ENCODE measurements at places on chromosomes 4 and X. TPM values are rescaled to one million over a fixed set of nuclear protein-coding genes. Genes with fewer than 3 reads are reported as not detected.

DNA sequence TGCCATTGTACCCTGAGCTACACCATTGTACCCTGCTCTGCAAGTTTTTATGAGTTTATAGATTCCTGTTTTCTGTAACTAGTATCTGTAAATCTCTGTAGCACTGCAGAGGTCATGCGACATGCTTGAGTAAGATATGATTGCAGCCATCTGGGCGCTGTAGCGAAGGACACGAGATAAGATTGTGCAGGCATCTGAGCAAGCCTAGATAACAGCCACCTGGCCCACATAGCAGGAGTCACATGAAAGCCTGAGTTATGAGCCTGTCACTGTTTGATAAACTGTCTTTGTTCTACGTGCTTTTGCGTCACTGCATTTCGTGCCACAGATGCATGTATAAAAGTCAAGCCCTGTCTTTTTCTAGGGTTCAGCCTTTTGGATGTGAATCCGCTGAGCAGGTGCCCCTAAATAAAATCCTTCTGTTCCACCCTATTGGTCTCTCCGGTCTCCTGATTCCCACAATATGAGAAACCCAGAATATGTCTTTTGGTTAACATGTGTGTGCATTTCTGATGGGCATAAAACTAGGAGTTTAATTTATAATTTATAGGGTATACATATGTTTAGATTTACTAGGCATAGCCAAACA is 327.6 kb upstream of the MAOA start:
- H3K27ac ChIP-seq = no peak overlapping the region
- H3K27me3 ChIP-seq = no peaks in the 10 kb centered on the region
- no peak overlapping the region for H3K4me3 ChIP-seq
- no peaks in the 10 kb centered on the region for H3K4me1 ChIP-seq
- no peak for DNase-seq
- no peaks in the 10 kb centered on the region for H3K36me3 ChIP-seq

- H3K36me3 ChIP-seq = no peaks in the 10 kb centered on the region
- H3K4me3 ChIP-seq = no peak overlapping the region
- no peaks in the 10 kb centered on the region for H3K27me3 ChIP-seq
- H3K4me1 ChIP-seq = no peaks in the 10 kb centered on the region
- DNase-seq = no peak
Measured at GRCh38 chr4:17163156-17163771, 264.8 kb upstream of the LDB2 start.

DNA sequence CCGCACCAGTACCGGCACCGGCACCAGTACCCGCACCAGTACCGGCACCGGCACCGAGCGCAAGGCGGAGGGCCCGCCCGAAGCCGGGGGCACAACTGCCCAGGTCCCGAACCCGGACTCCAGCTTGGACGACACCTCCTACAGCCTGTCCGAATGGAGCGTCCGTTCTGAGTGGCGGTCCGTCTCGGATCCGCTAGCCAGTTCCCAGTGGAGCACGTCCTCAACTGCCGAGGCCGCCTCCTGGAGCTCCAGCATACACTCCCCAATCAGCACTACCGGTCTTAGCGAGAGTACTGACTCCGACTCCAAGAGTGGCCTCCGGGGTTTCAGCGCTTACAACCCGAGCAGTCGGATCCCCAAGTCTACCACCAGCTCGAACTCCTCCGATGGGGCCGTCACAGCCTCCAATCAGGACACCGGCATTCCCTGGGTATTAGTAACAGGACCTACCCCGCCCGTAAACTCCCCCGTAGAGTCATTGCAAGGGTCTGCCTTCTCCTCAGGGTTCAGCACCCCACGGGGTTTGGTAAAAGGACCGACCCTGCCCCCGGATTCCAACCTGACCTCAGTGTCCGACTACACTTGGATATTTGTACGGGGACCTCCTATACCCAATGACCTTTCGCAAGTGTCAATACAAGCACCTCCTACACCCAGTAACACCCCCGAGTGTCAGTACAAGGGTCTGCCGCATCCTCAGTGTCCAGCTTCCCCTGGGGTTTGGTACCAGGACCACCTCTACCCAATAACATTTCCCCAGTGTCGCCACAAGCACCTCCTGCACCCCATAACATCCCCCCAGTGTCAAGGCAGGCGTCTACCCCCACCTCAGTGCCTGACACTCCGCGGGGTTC is 721 bp upstream of the MAOA start:
- H3K27ac ChIP-seq = peak overlapping the region; percentile 57
- no peak for DNase-seq
- H3K36me3 ChIP-seq = no peaks in the 10 kb centered on the region
- 0 out of 2 replicates have a peak, but pooled peaks cover 5% of the 10 kb centered on the region for H3K4me1 ChIP-seq
- peak overlapping the region; percentile 79 for H3K4me3 ChIP-seq

DNA sequence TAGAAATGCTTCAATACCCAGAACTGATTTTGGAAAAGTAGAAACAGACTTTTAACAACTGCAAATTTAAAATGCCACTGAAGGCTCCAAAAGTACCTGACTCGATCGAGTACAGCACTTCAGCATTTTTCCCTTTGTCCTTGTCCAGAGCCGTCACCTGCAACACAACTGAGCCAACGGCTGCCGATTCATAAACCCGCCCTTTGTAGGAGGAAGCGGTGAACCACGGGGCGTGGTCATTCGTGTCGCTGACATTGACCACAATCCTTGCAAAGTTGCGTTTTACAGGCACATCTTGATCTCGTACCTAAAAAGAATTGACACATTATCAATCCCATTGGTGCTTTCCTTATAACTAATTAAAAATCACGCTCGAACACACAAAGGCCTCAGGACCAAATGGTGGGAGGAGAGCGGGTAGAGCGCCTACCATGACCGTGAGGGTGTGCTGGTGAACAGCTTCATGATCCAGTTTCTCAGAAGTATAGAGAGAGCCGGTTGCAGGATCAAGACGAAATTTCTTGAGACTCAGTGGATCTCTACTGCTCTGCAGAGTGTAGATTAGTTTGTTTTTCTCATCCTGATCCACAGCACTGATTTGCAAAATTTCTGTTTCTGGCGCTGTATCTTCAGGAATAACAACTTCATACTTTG is 72.8 kb upstream of the MTNR1A start:
- DNase-seq = no peak
- H3K27ac ChIP-seq = no peak overlapping the region
- no peaks in the 10 kb centered on the region for H3K27me3 ChIP-seq
- peaks cover 27% of the 10 kb centered on the region for H3K36me3 ChIP-seq
- no peak overlapping the region for H3K4me3 ChIP-seq
- H3K4me1 ChIP-seq = no peaks in the 10 kb centered on the region

The RAI2 gene
- total RNA-seq = not detected

DNA sequence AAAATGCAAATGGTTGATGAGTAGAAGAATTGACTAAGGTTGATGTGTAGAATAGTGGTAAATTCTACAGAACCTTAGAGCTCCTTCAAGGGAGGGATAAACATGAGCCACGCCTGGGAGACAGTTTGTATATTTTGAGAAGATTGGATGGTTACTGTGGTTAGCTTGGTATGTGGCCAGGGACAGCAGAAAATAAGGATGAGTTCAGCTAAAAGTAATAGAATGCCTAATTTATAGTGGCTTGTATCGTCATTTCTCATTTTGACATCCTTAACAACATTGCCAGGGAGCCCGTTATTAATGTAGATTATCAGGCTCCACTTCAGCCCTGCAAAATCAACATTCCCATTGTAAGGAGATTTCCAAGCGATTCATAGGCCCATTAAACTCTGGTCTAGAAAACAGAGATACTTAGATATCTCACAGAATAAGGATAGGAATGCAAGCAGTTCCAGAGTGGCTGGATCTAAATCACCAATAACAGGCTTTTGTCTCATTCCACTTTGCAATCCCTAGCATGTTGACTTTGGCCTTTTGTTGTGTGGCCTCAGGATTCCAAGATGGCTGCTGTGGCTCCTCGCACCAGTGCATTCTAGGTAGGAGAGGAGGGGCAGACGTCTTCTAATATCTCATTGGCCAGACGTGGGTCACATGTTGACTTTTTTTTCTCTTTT is 6.4 kb upstream of the PTTG2 start:
- H3K4me3 ChIP-seq = no peak overlapping the region
- DNase-seq = peak; percentile 18
- no peaks in the 10 kb centered on the region for H3K27me3 ChIP-seq
- no peaks in the 10 kb centered on the region for H3K36me3 ChIP-seq
- no peak overlapping the region for H3K27ac ChIP-seq
- peaks cover 48% of the 10 kb centered on the region for H3K4me1 ChIP-seq

- H3K4me3 ChIP-seq = no peak overlapping the region
- no peaks in the 10 kb centered on the region for H3K36me3 ChIP-seq
- no peak overlapping the region for H3K27ac ChIP-seq
- no peaks in the 10 kb centered on the region for H3K27me3 ChIP-seq
- H3K4me1 ChIP-seq = no peaks in the 10 kb centered on the region
- DNase-seq = no peak
Measured at GRCh38 chr4:187118602-187119120, 395.0 kb upstream of the FAT1 start.

The ALG13 gene
- 43.9 TPM for total RNA-seq

The DRD5 gene
- total RNA-seq = not detected

GRCh38 chr4:107404591-107405300 is 315.3 kb downstream of the PAPSS1 start:
- no peak overlapping the region for H3K27ac ChIP-seq
- H3K27me3 ChIP-seq = no peaks in the 10 kb centered on the region
- no peaks in the 10 kb centered on the region for H3K4me1 ChIP-seq
- H3K4me3 ChIP-seq = no peak overlapping the region
- no peaks in the 10 kb centered on the region for H3K36me3 ChIP-seq

The HSD17B13 gene
- 0.04 TPM for total RNA-seq

The ARMCX2 gene
- not detected for total RNA-seq

GRCh38 chr4:98905839-98906238 is 23.1 kb downstream of the EIF4E start:
- H3K27me3 ChIP-seq = no peaks in the 10 kb centered on the region
- DNase-seq = no peak
- H3K4me1 ChIP-seq = peaks cover 29% of the 10 kb centered on the region
- H3K4me3 ChIP-seq = no peak overlapping the region
- H3K27ac ChIP-seq = no peak overlapping the region

GRCh38 chr4:139522457-139522856 is 33.6 kb downstream of the SETD7 start:
- H3K4me1 ChIP-seq = 0 out of 2 replicates have a peak, but pooled peaks cover 7% of the 10 kb centered on the region
- no peak overlapping the region for H3K4me3 ChIP-seq
- no peak overlapping the region for H3K27ac ChIP-seq
- H3K27me3 ChIP-seq = no peaks in the 10 kb centered on the region
- peak; percentile 5 for DNase-seq

The TRIM61 gene
- not detected for total RNA-seq

DNA sequence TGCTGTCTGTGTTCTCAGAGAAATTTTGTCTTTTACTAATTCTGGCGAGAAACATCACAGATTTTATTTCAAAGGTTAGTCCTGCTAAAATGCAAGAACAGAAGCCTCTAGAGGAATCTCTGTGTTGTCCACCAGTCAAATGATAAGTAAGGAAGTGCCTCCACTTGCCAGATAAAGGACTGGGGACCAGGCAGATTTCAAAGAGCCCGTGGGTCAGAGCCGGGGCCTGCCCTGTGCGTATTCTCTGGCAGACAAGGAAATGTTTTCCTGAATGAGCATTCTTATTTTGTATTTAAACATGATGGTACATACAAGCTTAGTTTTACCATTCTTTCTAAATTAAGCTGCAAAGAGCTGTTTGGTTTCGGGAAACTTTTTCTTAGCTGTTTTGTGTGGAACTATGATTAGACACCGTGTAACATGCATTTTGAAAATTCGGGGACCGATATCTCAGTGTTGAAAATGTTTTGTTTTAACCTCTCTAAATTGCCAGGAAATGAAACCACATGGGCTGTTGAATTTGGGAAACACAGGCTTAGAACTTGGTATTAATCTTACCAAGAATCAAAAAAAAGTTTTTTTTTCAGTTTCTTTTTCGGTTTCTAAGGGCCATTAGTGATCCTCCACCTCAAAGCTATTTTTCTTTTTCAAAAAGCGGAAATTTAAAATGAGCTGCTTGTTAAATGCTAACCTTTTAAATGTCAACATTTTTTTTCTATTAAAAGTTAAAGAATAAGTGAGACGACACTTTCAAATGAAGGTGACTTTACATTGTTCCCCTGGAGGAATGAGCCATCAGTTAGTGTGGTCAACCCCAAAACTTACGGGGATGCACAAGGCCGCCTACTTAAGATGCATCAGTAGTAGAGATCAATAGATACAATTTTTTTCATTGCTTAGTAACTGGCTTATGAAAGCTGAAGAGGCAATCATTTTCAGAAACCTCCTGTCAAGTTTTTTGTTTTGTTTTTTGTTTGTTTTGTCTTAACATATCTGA is 89.6 kb upstream of the MTM1 start:
- H3K4me1 ChIP-seq = no peaks in the 10 kb centered on the region
- H3K4me3 ChIP-seq = no peak overlapping the region
- H3K27ac ChIP-seq = no peak overlapping the region
- DNase-seq = no peak
- H3K27me3 ChIP-seq = no peaks in the 10 kb centered on the region

The RHOXF2B gene
- total RNA-seq = not detected

DNA sequence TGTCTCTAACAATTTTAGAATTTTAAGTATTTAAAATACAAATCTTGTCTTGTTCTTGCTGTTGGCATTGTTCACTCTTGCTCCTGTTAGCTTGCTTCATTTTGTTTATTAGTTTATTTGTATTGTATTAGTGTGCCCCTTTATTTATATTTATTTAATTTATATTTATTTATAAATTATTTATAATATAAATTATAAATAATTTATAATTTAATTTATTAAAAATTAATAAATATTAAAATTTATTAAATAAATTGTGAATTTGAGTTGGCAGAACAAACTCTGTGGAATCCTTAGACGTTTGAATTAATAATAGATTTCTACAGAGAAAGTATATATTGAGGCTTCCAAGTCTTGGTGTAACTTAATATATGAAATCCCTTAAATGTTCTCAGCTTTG is 331.4 kb downstream of the SPOCK3 start:
- no peaks in the 10 kb centered on the region for H3K4me1 ChIP-seq
- no peaks in the 10 kb centered on the region for H3K27me3 ChIP-seq
- H3K4me3 ChIP-seq = no peak overlapping the region
- DNase-seq = no peak

DNA sequence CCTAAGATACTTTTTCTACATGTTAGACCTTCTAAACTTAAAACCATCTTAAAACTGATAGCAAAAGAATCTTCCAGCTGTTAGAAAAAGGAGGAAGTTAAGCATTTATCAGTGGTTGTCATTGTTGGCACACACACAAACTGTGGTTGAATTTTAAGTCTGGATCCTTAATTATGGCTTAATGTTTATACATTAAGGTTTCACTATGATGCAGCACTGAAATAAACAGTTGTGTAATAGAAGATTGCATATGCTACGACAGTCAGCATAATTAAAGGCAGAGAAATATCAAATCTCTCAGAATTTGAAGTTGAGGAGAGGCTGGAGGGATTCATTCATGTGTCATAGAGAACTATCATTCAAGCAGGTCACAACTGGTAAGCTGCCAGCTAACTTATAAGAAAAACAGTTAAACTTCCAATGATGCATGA is 32.3 kb downstream of the ADGRA3 start:
- peaks cover 42% of the 10 kb centered on the region for H3K4me1 ChIP-seq
- no peak overlapping the region for H3K4me3 ChIP-seq
- DNase-seq = no peak
- no peak overlapping the region for H3K27ac ChIP-seq

The TMEM184C gene
- 26.1 TPM for total RNA-seq

The FAM47B gene
- total RNA-seq = not detected

GRCh38 chr4:26255989-26256388 is 64.8 kb upstream of the RBPJ start:
- no peaks in the 10 kb centered on the region for H3K27me3 ChIP-seq
- no peaks in the 10 kb centered on the region for H3K36me3 ChIP-seq
- no peak overlapping the region for H3K4me3 ChIP-seq
- peaks cover 12% of the 10 kb centered on the region for H3K4me1 ChIP-seq

The ADH7 gene
- not detected for total RNA-seq

- no peak for DNase-seq
- H3K4me3 ChIP-seq = no peak overlapping the region
- H3K36me3 ChIP-seq = no peaks in the 10 kb centered on the region
- H3K4me1 ChIP-seq = peaks cover 4% of the 10 kb centered on the region
- no peak overlapping the region for H3K27ac ChIP-seq
- peaks cover 3% of the 10 kb centered on the region for H3K27me3 ChIP-seq
Measured at GRCh38 chr4:151962138-151962823, 201.5 kb upstream of the GATB start.
